DMS79 (cell line): ENCODE measurements at places on chromosomes 1 and 21.

DNA sequence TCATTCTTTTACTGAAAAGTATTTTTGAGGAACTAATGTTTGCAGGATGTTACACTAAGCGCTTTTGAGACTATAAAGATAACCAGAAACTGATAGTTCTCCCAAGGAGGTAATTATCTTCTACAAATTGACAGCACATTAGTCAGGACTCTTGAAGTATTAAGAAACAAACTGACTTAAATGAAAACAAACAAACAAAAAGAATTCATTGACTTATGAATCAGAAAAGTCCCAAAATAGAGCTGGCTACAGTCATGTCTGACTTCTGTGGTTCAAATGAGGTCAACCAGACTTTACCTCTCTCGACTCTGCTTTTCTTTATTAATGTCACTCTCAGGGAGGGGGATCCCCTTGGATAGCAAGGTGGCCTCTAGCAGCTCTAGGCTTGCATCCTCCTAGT is 296.8 kb downstream of the TPR start:
- no peak for DNase-seq

DNA sequence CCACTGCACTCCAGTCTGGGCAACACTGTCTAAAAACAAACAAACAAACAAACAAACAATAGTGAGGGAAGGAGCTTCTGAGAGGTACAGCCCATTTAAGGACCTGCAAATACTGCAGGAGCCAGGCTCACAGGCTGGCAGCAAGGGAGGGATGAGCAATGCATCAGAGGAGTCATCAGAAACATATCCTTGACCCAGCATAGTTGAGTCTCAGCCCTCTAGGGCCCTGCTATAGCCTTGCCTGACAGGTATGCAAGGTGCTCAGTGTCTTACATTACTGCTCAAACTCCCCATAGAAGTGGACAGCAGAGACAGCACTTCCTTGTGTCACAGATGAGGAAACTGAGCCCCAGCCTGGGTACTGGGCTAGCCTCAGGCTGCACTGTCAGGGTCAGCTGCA is 7.3 kb upstream of the TTC4 start:
- no peak for DNase-seq

DNA sequence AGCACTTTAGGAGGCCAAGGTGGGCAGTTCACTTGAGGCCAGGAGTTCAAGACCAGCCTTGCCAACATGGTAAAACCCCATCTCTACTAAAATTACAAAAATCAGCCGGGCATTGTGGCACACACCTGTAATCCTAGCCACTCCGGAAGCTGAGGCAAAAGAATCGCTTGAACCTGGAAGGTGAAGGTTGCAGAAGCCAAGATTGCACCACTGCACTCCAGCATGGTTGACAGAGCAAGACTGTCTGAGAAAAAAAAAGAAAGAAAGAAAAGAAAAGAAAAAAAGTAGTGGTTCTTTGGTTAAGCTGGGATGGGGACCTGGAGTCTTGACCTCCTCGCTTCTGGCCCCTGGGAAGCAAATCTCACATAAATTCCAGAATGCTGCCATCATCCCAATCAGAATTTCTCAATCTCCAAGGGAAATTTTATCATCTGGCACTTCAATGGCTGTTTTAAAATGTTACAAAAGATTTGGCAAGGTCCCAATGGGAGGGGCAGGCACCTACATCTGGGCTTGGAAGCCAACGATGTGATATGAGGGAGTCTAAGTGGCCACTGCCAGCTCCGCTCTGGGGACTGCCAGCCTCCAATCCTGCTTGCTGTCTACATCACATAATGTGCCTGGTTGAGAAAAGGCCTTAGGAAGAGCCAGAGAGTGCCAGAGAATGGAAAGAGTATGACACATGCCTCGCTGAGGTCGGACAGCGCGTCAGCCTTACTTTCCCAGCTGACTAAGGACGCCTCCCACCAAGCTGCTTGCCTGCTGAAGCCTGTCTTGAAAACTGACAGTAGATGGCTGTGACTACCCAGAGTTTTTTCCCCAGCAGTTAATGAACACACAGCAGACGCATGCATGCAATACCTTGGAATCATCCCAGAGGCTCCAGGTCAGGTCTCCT is 42.1 kb upstream of the SRP9 start:
- peak; percentile 60 for DNase-seq

DNA sequence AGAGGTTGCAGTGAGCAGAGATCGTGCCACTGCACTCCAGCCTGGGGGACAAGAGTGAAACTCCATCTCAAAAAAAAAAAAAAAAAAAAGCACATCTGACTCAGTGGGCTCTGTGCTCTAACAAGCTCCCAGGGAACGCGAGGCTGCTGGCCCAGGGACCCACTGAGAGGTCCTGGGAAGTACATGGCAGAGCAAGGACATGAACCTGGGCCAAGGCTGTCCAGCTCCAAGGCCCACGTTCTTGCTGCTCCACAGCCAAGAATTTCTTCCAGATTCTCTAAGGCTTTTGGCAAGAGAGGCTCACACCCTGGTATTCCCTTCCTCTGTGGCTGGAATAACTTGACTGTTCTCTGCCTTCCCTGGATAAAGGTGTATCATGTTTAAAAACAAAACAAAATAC is 15.4 kb upstream of the AGTRAP start:
- no peak for DNase-seq

DNA sequence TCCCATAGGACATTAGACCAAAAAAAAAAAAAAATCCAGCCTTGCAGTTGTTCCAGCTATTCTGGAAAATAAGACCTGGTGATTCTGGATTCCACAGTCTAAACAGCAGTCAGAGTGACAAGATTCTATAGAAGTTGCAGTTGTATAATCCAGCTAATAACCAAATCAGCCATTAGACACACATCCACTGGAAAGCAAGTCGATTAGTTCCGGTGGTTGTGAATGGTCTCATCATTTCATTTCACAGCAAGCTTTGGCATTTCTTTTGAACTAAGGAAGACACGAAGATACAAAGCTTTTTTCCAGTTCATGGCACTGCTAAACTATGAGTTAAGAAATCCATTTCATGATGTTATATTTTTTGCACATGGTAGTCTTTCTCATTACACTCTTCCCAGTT is 54.4 kb upstream of the FAM89A start:
- no peak for DNase-seq

DNA sequence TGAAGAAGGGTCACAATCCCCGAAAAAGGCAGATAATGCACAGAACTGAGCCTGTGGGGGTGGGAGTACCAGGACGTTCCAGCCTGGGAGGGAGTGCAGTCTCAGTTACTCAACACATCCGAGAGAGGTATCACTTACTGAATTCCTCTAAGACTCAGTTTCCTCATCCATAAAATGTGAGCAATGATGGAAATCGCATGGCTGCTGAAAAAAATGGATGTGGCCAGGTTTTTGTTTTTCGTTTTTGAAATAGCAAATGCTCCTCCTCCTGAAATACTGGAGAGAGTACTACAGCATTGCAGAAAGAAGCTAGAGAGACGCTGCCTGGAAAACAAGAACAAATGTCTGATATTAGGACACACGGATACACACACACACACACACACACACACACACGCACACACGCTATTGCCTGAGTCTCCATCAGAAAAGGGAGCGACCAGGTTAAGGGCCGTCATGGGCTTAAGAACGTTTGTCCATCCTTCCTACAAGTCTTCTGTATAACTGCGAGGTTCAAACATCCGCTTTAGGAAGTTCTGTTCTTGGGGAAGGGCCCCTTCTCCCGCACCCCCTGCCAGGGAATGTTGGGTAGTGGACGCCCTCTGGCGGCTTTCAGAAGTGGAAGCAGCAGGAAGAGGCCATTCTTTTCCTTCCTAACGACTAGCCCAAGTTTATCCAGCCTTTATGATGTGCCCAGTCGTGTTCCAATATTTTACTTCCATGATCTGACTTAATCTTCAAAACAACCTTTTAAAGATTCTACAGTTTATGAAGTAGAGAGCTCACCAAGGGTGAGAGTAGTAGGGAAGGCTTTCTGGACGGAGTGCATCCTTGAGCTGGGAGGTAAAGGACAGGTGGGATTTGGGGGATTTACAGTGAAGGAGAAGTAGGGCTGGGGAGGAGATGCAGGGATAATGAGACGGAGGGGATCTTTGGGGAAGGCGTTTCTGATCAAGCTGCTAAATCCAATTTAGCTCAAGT is 699 bp upstream of the NES start:
- peak; percentile 45 for DNase-seq

- DNase-seq = no peak
These were observed 67.3 kb downstream of the SLC35F3 start for GRCh38 chr1:233971753-233972152.

DNA sequence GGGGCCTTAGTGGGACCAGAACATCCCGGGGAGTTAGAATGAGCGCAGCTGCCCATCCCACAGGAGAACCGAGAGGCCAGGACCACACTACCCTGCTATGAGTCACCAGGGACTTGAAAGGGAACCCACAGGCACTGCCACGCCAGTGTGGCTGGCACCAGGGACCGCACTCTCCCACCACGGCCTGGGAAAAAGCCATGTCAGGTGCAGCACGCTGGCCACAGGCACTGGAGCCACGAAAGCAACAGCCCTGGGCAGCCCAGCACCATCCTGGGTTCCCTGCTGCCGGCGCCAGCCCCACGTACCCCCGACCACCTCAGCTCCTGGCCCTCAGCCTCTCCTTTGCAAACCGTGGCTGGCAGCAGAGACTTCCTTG is 14.1 kb upstream of the TMEM240 start:
- no peak for DNase-seq

DNA sequence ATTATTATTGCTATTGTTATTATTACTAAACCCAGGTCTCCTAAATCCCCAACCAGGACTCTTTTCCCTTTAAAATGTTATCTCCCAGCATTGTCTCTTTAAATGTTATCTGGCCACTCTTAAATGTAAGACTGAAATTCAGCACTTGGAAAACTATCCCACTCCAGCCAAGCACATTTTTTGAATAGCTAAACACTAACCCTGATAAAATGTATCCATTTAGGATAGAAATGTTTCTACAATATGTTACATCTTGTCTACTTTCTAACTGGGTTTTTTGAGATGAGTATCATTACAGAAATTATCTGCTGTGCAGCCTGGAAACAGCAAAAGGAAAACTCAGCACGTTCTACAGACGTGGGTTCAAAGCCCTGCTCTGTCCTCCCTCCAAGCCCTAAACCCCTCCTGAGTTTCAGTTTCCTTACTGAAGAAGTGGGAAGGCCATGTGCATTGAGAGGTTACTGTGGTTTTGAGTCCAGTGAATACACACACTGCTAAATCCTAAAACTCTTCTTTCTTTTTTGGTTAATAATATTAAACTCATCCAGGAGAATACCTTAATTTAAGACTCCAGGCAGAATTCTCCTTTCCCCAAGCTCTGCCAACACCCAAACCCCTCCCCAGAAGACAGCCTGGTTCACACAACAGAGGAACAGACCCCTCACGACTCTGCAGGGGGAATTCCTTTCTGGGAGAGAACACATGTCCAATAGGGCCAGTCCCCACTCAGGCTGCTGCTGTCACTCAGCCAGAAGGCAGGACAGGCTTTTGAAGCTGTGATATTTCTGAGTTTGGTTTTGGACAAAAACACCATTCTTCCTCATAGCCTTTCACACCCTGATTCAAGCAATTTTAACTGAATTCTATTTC is 41.9 kb downstream of the HIVEP3 start:
- DNase-seq = no peak

- DNase-seq = no peak
These were observed 904 bp upstream of the PRDX6 start for GRCh38 chr1:173476197-173476664.

DNA sequence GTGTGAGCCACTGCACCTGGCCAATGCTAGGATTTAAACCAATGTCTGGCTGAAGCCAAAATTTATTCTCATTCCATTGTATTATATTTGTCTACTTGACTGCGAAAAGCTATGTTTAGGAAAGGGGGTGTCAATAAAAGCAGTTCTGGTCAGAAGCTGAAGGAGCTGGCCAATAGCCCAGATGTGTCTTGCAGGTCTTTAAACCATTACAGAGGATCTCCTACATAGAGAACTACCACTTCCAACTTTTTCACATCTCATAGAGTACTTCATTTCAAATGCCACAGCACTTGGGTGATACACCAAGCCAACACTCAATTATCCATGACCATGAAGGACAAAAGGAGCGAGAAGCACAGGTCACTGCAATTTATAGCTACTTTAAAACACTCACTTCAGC is 2.5 kb downstream of the SYT11 start:
- DNase-seq = peak; percentile 88

DNA sequence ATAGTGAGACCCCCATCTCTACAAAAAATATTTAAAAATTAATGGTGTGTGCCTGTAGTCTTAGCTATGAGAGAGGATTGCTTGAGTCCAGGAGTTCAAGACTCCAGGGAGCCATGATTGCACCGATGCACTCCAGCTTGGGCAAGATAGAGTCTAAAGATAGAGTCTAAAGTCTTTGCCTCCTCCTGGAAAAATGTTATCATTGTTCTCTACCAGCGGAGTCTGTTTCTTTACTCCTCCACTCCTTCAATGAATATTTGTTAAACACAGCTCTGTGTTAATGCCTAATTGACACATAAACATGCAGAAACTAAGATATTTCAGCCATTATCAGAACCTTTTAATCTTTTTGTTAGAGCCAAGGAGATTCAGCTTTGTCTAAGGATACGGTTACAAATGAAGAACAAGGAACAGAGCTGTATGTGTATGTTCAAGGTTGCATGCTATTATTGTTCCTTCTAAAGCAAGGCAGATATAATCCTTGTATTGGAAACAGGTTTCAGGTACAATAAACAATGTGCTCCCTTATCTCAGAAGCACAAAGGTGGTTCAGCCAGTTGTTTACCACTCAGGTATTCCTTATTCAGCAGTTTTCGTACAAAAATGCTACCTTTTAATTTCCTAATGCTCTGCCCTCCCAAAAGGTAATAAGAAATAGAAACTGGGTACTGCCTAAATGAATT is 15.4 kb downstream of the OVAAL start:
- no peak for DNase-seq

GRCh38 chr1:37124501-37124900 is 90.2 kb upstream of the GRIK3 start:
- no peak for DNase-seq

DNA sequence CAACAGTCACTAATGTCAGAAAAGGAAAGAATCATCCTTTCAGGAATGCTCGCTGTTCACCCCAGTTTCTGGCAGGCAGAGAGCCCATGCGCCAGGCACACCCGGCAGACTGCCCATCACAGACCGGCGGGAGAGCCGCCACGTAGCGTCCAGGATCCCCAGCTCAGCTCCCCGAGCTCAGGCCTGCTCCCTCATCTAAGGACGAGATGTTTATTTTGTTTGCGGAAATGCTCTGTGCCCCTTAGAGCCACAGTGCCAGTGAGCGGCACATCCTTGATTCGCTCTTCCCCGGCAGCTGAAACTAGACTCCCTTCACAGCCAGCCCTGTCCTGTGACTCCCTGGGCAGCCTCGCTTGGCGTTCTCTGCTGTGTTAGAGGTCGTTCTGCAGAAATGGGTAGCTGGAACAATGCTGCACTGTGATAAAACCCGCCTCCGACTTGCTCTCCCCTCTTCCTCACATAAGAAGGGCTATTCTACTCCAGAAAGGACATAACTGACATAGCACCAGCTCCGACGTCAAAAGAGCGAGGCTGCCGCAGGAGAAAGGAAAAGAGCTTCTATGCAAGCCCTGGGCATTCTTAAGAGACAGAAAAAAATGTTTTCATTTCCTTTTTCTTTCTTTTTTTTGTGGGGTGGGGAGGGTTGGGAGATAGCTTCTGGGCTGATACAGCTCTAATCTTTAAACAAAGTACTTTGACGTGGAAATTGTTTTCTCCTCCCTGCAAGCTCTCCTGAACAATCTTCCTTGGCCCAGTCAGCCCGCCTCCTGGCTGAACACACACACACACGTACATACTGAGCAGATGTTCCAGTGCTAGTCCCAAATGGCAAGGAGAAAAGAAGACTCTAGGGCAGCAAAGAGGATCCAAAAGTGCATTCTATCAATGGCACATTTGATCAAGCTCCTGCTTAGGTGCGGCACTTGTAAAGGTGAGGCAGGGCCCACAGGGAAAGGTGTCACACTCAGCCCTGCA is 37.2 kb downstream of the MRAP start:
- DNase-seq = no peak

GRCh38 chr1:192162376-192162775 is 4.1 kb downstream of the RGS18 start:
- DNase-seq = no peak
